ENCODE measurements at places on chromosomes 16 and 17.

DNA sequence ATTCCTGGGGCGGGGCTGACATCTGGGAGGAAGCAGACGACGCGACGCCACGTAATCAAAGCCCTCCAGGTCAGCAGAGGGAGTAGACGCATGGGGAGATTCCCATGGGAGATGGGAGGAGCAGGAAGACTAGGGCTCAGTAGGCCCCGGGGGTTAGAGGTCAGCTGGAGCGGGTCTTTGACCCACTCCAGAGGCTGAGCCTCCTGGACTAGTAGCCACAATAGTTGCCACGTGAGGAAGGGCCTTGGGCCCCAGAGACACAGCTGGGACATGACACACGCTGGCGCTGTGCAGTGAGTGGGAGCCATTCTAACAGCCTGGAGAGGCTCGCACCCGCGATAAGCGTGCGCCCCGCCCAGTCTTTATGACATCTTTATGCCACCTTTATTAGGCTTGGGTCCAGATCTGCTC, 95.7 kb upstream of the AMZ2 start:
- no peak for DNase-seq

DNA sequence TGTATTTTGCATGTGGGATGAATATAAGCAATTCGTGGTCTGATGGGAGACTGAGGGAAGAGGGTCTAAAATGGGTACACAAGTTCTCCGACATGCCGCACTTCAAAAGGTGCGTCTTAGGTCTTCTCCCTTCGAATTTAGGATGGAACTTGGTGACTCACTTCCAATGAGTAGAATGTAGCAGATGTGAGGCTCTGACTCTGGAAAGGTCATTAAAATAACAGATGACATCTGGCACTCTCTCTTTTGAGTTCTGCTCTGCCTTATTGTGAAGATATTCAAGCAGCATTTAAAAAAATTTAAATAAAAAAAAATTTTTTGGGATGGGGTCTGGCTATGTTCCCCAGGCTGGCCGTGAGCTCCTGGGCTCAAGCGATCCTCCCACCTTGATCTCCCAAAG, 92.7 kb downstream of the TMEM100 start:
- no peak for DNase-seq

- DNase-seq, result no peak
These were observed 14.2 kb downstream of the RAB40B start for GRCh38 chr17:82684228-82684841.

DNA sequence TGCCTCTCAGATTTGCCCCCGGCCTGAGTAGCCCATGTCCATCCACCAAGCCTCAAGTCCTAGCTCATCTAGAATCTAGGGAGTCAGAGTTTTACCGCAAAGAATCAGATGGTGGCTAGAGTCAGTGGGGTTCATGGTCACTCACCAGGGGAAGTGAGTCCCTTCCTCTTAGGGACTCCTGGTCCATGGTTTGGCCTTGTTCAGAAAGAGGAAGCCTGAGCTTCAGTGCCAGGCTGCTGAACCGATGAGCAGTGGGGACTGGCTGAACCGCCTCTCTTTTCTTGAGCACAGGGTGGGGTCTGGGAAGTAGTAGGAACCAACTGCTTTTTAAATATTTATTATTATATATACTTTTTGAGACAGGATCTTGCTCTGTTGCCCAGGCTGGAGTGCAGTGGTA, 160.3 kb downstream of the NTN1 start:
- no peak for DNase-seq

DNA sequence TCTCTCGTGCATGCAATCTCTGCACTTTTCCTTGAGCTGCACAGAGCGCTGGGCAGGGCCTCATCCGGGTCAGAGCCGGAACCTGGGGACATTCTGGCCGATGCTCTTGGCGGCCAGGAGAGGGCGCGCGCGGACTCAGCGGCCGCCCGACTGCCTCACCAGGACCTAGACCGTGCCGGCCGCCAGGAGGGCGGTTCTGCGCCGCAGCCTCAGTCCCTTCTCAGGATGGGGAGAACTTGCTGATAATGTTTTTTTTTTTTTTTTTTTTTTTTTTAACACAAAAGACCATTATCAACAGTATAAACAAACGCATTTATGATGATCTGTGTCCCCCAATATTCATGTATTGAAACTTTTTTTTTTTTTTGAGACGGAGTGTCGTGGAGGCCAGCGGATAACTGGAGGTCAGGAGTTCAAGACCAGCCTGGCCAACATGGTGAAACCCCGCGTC, 8.1 kb upstream of the FLYWCH2 start:
- DNase-seq, result peak; percentile 70

Data from liver (tissue), 10 donors.